Activated naive CD4-positive, alpha-beta T cell treated with anti-CD3 and anti-CD28 coated beads for 36 hours (primary cell): ENCODE measurements at places on chromosomes 7 and 10.

GRCh38 chr10:1564791-1565190 lies 172.5 kb downstream of the ADARB2 start:
- peaks cover 7% of the 10 kb centered on the region for H3K27me3 ChIP-seq
- H3K36me3 ChIP-seq, result no peaks in the 10 kb centered on the region
- no peak overlapping the region for H3K4me3 ChIP-seq
- no peak overlapping the region for H3K27ac ChIP-seq
- no peaks in the 10 kb centered on the region for H3K4me1 ChIP-seq

DNA sequence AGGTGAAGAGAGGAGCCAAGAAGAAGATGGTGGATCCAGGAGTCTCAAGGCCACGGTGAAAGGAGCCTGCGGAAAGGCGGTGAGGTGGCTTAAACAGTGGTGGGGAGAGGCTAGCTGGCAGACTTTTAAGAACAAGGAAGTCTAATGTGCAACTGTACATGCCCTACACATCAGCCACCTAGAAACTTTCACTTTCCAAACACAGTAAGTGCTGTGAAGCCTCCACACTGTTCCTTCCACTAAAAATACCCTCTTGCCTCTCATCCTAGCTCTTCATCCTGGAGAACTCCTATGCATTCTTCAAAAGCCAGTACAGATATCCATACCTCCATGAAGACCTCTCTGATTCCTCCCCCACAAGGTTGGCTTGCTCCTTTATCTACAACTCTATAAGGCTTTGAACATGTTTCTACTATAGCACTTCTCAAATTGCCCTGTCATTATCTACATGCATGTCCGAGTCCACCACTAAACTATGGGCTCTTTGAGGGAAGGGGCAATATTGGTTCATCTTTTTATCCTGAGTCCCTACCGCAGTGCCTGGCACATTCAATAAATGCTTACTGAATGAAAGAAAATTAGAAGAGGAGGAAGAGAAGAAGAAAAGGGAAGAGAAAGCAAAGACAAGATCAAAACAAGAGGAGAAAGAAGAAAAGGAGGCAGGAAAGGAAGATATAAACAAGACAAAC lies 54.2 kb downstream of the DNAJC12 start:
- H3K4me3 ChIP-seq, result no peak overlapping the region
- H3K36me3 ChIP-seq, result no peaks in the 10 kb centered on the region
- no peak for DNase-seq
- peaks cover 31% of the 10 kb centered on the region for H3K4me1 ChIP-seq
- H3K27ac ChIP-seq, result peak overlapping the region; percentile 25
- peaks cover 2% of the 10 kb centered on the region for H3K27me3 ChIP-seq

- H3K4me3 ChIP-seq, result no peak overlapping the region
- H3K27ac ChIP-seq, result no peak overlapping the region
- no peaks in the 10 kb centered on the region for H3K36me3 ChIP-seq
- H3K27me3 ChIP-seq, result peaks cover 7% of the 10 kb centered on the region
- DNase-seq, result no peak
- no peaks in the 10 kb centered on the region for H3K4me1 ChIP-seq
Measured at GRCh38 chr7:54831644-54832095, 72.7 kb upstream of the SEC61G start.

GRCh38 chr7:2952316-2952715 lies 91.4 kb downstream of the CARD11 start:
- peak overlapping the region; percentile 72 for H3K27ac ChIP-seq
- no peaks in the 10 kb centered on the region for H3K27me3 ChIP-seq
- DNase-seq, result peak; percentile 3
- peaks cover 73% of the 10 kb centered on the region for H3K36me3 ChIP-seq

DNA sequence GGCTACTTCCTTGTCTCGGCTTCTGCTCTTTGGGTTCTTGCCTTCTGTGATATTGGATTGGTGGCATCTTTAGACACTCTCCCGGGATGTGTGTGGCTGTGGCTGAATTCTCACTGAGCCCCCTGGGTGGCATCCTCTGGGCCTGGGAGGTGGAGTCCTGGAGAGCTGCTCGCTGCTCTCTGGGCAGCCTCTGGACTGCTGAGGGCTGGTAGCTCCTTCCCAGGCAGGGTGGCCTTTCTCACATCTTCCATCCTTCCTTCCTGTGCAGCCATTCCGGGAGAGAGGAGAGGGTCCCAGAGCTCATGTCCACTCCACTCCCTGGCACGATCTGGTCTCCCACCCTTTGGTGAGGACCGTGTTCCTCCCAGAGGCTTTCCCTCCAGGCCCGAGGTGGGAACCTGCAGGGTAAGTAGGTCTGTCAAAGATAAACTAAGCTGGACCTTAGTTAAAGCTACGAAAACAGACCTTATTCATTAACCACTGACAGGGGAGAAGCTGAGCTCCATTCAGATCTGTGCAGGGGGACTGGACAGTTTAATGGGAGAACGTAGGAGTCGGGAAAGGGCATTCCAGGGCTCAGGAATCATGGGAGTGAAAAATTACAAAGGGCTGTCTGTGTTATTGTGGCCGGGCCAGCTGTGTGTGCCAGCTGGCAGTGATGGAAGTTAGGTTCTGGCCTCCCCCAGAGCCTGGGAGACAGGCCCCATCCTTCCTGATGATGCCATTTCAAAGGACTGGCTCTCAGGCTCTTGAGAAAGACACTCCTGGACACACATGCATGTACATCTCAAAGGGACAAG lies 8.7 kb downstream of the ATP6V0E2 start:
- peaks cover 5% of the 10 kb centered on the region for H3K36me3 ChIP-seq
- H3K4me3 ChIP-seq, result no peak overlapping the region
- H3K4me1 ChIP-seq, result peaks cover 13% of the 10 kb centered on the region
- no peak overlapping the region for H3K27ac ChIP-seq
- no peaks in the 10 kb centered on the region for H3K27me3 ChIP-seq
- no peak for DNase-seq

DNA sequence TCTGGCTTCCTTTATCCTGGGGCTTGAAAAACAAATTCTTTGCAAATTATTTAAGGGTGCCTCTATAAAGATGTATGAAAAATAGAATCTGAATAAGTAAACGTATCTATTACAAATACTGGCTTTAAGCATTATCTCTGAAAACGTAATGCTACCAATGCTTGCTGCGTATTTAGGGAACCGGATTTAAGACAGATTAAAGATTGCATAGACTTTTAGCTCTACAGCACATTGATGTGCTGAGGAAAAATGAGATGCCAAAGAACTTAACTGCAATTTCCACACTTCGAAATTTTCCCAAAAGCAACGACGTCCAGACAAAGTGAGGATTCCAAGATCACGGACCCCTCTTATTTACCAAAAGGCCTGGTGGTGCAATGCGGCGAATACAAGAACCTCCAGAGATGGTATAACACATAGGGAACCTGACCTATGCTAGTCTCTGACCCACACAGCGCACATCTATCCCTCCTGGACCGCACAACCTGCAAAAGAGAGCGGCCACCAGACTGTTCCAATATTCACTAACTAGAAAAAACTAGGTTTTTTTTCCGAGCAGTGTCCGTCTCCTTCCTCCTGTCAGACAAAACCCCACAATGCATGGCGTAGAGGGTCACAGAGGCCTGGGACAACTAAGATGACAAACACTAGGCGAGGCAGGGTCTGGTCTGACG lies 34.3 kb upstream of the PHF14 start:
- peaks cover 17% of the 10 kb centered on the region for H3K36me3 ChIP-seq
- H3K4me1 ChIP-seq, result peaks cover 31% of the 10 kb centered on the region
- H3K27ac ChIP-seq, result no peak overlapping the region
- H3K27me3 ChIP-seq, result no peaks in the 10 kb centered on the region
